ENCODE measurements at places on chromosomes 3 and 15.

DNA sequence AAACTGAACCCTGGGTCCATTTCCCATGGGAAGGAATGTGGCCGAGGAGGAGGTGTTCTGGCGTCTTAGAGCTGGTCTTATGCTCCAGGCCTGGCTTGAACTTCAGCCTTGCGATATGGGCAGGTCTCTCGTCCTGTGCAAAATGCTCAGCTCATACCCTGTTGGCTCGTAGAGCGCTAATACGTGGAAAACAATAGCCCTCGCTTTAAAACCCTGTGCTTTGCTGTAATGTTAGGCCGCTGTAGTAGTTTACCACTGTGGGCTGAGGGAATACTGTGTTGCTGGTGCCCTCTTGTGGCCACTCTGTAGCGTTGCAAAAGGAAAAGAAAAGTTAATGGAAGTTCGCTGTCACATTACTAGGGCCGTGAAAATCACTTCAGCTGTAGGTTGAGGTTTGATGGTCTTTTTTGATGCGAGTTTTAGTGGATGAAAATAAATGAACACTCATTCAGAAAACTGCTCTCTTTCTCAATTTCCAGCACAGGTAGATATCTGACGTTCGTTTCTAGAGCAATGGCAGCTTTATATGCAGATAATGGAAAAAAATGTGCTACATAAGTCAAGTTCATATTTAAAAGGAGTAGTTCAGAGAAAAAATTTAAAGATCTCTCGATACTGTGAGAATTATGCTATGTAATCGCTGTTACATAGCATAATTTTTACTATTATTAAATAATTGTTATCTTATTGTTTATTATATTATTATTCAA is 92.9 kb downstream of the MCTP2 start:
- no peak for DNase-seq

- no peak for DNase-seq
These were observed 161.9 kb downstream of the ATG7 start for GRCh38 chr3:11434017-11434526.

DNA sequence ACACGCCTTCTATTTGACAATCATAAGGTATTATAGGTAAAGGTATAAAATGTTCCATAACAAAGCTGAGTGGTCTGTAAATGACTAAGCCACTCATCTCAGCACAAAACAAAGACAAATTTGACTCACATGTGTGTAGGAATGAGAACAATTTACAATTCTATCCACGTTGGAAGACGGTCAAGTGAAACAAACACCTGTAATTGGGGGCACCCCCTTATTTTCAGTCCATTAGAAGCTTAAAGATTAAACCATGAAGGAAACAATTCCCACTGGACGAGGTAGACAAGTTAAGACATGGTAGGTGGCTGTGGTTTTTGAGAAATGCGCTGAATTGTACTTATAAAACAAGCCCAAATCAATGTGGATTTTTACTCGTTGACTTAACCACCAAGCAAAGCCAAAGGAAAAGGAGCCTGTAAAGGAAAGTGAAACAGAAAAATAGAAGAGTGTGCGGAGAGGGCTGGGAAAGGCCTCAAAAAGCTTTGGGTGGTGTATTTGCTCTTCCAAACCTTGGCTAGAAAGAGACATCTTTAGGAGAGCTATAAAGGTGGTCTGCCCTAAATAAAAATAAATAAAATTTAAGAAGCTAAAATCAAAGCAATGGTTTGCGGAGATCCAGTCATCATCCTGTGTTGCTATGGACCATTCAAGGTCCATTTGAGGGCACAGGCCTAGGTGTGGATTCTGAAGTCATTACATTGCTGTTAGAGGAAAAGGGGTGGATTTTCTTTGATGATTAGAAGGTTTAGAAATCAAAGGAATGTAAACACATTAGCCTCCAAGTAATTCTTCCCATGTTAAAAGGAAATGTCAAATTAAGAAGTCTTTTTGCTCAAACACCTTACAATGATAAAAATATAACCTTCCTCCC is 135.0 kb downstream of the TFG start:
- DNase-seq: no peak

GRCh38 chr3:123284399-123285010 is 82.8 kb downstream of the SEC22A start:
- no peak for DNase-seq

DNA sequence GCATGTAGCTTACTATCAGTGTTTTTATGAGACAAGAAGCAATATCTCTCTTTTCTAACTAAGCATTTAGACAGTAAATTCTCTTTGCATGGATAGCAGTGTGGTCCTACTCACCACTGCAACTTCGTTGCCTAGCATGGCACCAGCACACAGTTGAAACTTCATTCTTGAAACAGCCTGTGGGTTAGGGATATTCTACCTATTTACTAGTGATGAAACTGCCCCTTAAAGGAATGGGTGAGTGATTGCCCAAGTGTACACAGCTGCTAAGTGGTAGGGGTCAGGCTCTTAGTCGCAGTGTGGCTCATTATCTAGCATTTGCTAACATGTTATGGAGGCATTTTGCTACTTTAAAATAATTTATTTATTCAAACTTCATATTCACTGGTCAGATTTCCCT is 78.4 kb downstream of the CHL1 start:
- no peak for DNase-seq

- peak; percentile 73 for DNase-seq
These were observed 48.0 kb upstream of the C15orf39 start for GRCh38 chr15:75153565-75154276.

- DNase-seq: no peak
These were observed 279.8 kb downstream of the ZPLD1 start for GRCh38 chr3:102714567-102714966.

- no peak for DNase-seq
These were observed 48.7 kb upstream of the MDFIC2 start for GRCh38 chr3:70360979-70361760.

- no peak for DNase-seq
These were observed 69.0 kb upstream of the RAD18 start for GRCh38 chr3:9032231-9032777.

DNA sequence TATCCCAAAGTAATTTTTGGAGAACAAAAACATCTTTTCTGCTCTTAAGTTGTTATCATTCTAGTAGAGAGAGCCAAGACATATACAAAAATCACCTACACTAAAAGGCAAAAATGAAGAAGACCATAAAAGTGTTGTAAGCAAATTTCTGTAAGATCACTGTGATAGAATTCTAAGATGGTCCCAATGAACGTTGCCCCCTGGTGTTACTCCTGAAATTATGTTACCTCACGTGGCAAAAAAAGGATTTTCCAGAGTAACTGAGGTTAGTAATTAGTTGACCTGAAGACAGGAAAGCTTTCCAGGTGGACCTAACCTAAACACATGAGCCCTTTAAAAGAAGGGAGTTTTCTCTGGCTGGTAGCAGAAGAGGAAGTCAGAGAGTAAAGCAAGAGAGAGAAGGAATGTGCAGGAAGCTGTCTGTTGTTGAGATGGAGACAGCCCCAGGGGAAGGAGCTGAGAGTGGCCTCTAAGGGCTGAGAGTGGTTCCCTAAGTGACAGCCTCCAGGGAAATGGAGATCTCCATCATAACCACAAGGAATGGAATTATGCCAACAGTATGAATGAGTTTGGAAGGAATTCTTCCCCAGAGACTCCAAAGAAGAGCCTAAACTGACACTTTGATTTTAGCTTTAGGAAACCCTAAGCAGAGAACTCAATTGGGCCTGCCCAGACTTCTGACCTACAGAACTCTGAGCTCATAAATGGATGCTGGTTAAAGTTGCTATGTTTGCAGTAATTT is 205.9 kb downstream of the CD47 start:
- DNase-seq: no peak

DNA sequence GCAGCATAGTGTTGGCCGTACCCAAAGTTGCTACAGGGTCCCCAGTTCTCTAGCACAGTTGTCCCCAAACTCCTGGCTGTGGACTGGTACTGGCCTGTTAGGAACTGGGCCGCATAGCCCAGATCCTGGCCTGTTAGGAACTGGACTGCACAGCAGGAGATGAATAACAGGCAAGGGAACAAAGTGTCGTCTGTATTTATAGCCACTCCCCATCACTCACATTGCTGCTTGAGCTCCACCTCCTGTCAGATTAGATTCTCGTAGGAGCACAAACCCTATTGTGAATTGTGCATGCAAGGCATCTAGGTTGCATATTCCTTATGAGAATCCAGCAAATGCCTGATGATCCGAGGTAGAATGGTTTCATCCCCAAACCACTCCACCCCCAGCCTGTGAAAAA is 604.0 kb upstream of the LMCD1 start:
- DNase-seq: no peak

DNA sequence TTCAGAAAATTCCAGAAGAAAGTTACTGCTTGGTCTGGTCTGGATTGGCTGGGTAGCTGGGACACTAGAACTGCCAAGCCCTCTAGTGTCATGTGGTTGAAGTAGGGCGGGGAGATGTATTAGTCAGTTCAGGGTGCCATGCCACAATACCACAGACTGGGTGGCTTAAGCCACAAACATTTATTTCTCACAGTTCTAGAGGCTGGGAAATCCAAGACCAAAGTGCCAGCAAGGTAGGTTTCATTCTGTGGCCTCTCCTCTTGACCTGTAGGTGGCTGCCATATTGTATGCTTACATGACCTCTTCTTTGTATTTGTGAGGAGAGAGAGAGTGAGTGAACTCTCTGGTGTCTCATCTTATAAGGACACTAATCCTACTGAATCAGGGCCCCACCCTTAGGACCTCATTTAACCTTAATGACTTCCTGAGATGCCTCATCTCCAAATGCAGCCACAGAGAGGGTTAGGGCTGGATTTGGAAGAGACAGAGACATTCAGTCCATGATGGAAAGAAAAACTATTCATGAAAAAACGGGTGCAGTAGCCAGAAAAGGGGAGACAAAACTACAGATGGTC is 18.1 kb upstream of the ZSCAN2 start:
- no peak for DNase-seq

GRCh38 chr3:41222012-41222411 is 22.7 kb downstream of the CTNNB1 start:
- DNase-seq: no peak

GRCh38 chr3:48088056-48088748 is 72.0 kb upstream of the MAP4 start:
- DNase-seq: peak; percentile 24

DNA sequence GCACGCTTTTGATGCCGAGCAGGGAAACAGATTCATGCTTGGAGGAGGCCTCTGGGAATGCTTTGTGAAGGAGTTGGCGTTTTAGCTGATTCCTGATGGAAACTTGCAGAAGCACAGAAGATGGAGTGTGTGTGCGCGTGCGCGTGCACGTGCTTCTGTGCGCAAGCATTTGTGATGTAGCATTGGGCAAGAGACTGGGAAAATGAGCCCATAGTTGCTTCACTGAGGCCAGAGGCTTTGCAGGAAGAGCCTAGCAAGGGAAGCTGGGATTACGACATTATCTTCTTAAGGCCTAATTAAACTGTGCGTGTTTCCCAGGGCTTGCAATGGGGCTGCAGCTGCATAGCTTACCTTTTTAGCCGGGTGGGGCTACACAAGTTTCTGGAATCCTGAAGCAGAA is 18.1 kb upstream of the AGBL1 start:
- no peak for DNase-seq

GRCh38 chr15:22968366-22968765 is 11.8 kb downstream of the CYFIP1 start:
- no peak for DNase-seq

DNA sequence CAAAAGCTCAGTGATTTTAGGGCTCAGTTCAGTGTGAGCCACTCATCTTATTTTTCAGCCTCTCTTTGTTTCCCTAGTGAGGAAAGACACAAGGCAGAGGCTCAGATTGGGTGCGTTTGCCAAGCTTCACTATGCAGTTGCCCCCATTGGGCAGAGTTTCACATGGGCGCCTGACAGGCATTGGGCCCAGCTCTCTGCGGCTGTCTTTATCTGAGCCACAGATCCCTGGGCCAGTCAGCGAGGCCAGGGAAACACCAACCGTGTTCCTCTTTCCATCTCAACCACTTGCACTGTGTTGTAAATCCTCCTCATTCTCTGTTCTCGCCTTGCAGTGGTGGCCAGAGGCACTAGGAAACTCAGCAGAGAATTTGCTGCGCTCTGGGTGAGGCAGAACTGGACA is 10.8 kb downstream of the ESYT3 start:
- no peak for DNase-seq

GRCh38 chr3:149021830-149022229 is 30.5 kb downstream of the GYG1 start:
- DNase-seq: no peak

DNA sequence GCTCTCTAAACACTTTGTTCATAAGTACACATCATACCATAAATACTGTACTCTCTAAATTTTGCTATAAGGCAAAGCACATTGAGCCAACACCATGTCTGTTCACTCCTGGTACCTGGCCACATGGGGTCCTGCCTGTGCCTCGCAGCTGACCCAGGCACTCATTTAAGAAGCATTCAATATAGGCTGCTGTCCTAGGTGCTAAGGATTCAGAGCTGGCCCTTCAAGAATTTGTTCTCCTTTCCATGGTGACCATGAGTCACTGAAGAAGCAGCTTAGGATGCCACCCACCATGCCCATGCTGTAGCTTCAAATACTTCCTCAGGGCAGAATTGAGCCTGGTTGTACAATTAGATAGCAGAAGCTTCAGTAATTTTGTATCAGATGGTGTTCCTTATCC is 119.2 kb upstream of the ZBED2 start:
- DNase-seq: no peak

DNA sequence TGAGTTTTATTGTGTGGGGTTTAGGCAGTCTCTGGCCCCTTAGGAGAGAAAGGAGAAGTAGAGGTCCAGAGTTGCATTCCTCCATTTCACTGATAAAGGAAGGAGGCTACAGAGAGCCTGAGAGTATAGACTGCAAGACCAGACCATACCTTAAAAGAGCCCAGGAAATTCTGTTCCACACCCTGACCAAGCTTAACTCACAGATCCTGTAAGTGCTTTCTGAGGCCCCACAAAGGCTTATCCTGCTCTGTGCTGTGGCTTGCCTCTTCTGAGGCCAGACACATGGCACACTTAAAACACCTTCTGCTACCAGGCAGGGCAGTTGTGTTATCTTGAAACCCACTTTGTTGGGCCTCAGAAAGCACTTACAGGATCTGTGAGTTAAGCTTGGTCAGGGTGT is 39.2 kb upstream of the LEKR1 start:
- DNase-seq: no peak

GRCh38 chr3:149820183-149820582 is 7.2 kb downstream of the RNF13 start:
- no peak for DNase-seq

DNA sequence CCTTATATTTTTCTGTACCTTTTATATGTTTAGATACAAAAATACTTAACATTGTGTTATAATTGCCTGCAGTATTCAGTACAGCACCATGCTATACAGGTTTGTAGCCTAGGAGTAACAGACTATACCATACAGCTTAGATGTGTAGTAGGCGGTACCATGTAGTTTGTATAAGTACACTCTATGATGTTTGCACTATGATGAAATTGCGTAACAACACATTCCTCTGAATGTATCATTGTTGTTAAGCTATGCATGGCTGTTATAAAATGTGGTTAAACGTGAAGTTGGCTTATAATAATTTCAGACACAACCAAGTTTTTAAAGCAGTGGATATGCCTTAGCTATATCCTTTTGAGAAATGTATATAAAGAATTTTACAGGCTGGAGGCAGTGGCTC is 328.3 kb downstream of the PLCL2 start:
- no peak for DNase-seq
